ENCODE measurements at places on chromosomes 13 and 19.

DNA sequence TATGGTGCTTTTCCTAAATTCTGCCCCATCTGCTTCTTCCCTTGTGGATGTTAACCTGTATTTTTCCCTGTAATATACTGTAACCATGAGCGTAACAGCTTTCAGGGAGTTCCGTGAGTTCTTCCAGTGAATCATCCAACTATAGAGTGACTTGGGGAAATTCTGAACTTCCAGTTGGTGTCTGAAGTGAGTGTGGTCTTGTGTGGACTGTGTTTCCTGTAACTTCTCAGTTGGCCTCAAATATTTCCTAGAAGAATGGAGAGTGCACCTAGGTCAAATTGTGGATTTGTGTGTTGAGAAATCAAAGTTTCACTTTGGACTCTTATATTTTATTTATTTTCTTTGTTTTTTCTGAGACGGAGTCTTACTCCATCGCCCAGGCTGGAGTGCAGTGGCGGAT lies 11.0 kb upstream of the ZNF766 start:
- no peak for DNase-seq

- no peak for DNase-seq
These were observed 43.2 kb upstream of the WDFY2 start for GRCh38 chr13:51541037-51541436.

- no peak for DNase-seq
These were observed 3.3 kb downstream of the PCDH17 start for GRCh38 chr13:57634839-57635165.

GRCh38 chr19:10968527-10969135 lies 7.8 kb downstream of the SMARCA4 start:
- no peak for DNase-seq

GRCh38 chr19:33247441-33247819 lies 21.8 kb upstream of the SLC7A10 start:
- no peak for DNase-seq

DNA sequence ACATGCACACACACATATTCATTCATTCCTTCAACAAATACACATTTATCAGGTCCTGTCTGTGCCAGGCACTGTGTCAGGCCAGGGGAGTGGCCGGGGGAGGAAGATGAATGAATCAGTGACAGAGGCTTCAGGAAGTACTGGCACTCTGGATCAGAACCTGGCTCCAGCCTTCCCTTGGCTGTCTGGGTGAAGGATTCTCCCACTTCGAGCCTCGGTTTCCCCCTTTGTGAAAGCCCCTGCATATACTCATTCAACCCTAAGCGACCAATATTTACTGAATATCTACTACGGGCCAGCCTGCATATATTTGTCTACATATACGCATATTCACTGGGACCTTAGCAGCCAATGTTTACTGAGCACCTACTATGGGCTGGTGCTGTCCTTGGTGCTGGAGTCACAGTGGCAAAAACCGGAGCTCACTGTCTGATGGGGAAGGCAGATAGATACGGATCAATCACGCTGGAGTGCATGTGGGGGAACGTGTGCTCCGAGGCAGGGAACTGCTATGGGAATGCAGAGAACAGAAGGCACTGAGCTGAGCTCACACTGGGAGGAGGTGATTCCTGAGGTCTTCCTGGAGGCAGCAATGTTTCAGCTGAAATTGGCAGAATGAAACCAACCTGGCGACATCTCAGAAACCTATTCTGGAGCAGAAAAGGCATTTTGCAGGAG lies 636 bp upstream of the ZNF579 start:
- no peak for DNase-seq

Measured in left ventricle myocardium inferior (tissue), 1 donor.